ENCODE measurements at places on chromosomes 3 and 15.

- DNase-seq, result no peak
These were observed 154.0 kb downstream of the FMN1 start for GRCh38 chr15:33040496-33040895.

- DNase-seq, result peak; percentile 53
These were observed 98.2 kb downstream of the FNDC3B start for GRCh38 chr3:172137287-172138192.

DNA sequence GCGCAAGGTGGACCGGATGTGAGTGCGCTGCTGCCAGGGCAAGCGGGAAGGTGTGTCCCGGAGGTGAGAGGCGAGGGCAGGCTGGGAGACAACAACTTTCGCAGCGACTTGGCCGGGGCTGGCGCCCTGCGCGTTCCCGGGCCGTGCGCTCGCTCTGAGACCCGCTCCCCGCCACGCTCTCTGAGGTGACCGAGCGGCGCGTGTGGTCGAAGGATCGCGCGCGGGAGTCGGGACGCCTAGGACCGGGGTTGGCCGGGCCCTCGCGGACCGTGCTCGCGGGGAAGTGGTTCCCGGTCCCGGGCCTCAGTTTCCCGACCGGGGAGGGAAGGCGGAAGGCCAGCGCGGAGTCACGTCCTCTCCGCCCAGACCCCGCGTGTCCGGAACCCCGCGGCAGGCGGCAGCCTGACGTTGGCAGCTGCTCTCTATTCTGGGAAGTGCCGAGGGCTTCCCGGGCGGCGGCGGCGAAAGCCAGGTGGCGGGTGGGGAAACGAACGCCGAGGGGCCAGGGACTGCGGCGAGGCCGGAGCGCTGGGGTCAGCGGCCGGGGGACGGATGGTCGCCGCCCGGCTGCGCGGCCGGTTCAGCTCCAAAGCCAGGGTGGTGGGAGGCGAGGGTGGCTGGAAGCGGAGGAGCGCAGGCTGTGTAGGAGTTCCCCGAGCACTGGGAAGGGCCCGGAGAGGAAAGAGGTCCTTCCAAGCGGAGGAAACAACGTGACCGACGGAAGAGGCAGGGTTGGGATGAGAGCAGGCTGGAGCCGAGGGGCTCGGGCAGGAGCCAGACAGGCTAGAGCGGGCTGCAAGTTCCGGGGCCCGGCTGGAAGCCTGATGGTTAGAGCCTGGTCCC lies 1.0 kb upstream of the IGF2BP2 start:
- DNase-seq, result peak; percentile 37

GRCh38 chr15:48644827-48645557 lies 517 bp downstream of the FBN1 start:
- no peak for DNase-seq

DNA sequence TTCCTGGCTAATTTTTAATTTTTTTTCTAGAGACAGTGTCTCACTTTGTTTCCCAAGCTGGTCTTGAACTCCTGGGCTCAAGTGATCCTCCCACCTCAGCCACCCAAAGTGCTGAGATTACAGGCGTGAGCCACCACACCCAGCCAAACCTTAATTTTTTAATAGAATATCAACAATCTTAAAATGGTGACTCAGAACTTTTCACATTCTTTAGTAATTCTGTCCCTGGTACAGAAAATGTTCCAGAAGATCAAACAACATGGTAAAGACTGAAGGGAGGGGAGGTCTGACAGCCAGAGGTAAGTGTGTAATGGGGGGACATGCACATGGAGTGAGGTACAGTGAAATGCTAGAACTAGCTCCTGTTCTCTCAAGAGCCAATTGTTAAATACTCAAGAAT lies 38.2 kb downstream of the DNAH12 start:
- no peak for DNase-seq

DNA sequence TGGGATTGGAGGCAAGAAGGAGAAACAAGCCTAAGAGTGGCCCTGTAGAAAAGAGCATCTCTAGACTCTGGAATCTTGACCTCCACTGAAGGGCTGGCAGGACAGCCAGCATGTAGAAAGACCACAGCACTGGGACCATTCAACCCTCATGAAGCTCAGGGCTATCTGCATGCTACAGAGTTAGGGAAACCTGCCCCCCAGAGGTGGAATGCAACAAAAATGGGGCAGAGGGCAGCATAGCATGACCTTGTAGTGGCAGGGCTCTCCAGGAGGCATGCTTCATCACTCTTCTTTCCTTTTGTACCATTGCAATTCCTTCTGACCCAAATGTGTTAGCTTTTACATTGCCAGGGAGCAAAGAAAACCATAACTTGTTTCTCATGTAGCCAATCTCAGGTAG lies 445.4 kb downstream of the EPHB1 start:
- DNase-seq, result peak; percentile 35

DNA sequence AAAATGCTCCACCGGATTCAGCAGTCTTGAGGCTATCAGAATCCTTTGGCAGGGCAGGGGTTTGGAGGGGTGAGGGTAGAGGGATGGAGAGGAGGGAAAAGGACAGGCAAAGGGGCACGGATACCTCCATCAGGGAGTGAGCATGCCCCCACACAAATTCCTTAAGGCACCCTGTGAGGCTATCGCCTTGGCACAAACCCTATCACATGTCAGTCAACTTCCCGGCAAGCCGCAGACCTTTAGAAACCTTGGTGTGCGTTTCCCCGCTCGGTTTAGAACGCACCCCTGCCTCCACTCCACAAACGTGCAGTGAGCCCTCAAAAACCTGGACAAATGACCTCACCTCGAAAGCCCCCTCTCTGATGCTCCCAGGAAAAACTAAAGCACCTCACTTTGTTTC lies 422 bp upstream of the SETMAR start:
- no peak for DNase-seq

GRCh38 chr3:125965505-125965904 lies 3.5 kb upstream of the ROPN1B start:
- DNase-seq, result peak; percentile 14

GRCh38 chr15:81897057-81897677 lies 148.7 kb downstream of the MEX3B start:
- no peak for DNase-seq

DNA sequence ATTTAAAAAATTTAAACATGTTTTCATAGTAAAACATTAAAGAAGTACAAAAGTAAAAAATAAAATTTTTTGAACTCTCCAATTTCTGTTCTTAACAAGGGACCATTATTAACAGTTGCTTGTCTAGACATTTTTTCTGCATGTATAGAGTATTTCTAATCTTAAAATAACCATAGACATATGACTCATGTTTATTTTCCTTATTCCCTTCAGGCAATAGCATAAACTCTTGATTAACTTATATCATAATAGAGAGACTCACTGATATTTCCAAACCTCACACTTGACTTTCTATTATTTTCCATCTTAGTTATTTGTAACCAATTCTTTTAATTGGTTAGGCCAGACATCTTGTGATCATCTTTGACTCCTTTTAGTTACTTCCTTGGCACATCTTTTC lies 325.6 kb upstream of the SOX14 start:
- DNase-seq, result no peak

DNA sequence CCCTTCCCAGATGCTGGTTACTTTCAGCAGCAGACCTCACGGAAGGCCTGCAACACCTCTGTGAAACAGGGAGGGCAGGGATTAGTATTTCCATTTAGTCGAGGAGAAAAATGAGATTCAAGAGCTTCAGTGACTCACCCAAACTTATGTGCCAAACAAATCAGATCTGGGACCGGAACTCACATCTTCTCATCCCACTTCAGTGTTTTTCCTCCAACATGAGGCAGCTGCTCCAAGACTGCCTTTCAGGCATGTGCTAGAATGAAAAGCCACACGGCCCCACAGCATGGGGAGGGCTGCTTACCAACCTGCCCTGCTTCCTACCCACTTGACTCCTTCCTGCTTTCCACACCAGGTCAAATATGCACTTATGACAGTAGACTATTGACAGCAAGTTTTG lies 129.4 kb upstream of the SLC24A5 start:
- DNase-seq, result no peak

- no peak for DNase-seq
These were observed 66.4 kb upstream of the GOLIM4 start for GRCh38 chr3:168162172-168162571.

DNA sequence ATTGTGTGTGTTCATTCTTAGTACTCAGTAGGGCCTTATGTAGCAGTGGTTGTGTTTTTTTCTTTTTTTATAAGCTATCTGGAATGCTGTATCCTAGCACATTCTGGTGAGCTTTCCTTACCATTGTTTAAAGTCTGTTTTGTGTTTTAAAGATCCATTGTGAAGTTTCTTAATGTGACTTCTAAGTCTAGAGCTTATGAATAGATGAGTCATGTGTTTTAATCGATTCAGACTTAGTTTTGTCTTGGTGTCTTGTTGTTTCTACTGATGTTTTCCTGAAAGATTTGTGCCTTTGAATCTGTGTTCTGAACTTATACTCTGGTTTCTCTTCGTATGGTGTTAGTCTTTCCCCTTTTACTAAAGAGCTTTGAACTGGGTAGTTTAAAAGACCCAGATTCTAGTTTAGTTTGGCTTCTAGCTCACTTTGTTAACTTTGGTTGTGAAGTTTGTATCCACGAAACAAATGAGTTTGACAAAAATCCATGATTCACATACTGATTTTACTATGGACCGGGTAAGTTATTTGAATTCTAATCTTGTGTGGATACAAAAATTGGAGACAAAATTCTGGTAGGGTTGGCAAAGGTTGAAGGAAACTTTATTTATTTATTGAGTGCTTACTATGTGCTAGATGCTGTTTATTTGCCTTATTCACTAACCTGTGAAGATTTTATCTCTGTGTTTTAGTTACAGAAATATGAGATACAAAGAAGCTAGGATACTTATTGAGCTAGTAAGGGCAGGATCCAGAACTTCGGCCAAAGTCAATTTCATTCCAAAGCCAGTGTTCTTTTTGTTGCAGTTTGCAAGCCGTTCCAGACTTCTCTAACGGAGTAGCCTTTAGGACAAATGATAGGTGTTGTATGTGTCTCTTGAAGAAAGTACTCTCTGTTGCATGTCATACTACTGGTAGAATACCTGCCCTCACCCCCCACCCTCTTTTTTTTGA lies 24.8 kb downstream of the AKAP13 start:
- DNase-seq, result no peak

GRCh38 chr15:54599386-54599785 lies 597.4 kb downstream of the RSL24D1 start:
- DNase-seq, result no peak

GRCh38 chr15:47885920-47886319 lies 168.6 kb downstream of the SEMA6D start:
- no peak for DNase-seq

DNA sequence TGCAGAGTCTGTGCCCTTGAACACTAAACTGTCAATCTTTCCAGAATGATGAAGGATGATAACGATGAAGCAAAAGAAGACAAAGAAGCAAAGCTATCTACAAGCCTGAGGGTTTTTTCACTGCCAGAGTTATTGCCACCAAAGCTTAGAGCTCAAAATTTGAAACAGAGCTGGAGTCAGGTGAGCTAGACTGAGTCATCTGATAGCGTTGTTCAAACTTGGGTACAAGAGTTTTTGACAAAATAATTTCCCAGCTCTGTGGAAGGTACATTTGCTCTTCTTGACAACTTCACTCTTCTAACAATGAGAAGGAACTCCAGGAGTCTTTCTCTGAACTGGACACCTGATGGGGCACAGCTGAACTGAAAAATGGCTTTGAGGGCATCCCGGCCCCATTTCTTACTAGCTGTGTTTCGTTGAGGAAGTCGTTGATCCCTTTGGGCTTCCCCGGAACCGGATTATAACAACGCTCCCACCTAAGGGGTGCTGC lies 715 bp downstream of the MCCC1 start:
- DNase-seq, result no peak

DNA sequence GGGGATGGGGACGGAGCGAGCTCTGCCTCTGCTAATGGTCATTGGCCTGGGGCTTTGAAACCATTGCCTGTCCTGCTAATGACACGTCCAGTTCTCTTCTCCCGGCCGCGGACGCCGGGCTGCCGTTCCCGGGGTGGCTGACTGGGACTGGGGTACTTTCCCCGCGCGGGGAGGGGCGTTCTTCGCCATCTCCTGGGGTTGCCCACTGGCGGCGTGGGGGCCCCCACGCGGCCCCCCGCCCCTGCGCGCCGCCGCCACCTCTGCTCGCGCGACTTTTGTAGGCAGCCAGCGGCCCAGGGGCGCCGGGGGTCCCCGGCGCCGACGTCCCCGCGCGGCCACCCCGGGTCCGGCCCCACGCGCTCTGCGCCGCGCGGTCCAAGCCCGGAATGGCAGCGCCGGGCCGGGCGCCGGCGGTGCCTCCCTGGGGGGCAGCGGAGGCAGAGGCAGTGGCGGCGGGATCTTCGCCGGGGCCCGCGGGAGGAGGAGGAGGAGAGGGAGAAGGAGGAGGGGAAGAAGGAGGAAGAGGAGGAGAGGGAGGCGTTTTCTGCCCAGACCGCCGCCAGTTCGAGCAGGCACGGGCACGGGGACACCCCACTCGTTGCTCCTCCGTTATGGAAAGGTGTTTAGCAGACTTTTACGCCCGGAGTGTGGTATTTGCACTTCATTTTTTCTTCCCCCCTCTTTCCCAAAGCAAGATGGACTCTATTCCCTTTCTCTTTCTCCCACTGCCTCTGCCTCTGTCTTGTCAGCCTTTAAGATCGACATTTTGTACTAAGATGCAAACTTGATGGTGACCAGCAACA lies 2.3 kb downstream of the BBX start:
- DNase-seq, result peak; percentile 15

GRCh38 chr15:67043939-67044771 lies 21.2 kb upstream of the SMAD3 start:
- peak; percentile 44 for DNase-seq

DNA sequence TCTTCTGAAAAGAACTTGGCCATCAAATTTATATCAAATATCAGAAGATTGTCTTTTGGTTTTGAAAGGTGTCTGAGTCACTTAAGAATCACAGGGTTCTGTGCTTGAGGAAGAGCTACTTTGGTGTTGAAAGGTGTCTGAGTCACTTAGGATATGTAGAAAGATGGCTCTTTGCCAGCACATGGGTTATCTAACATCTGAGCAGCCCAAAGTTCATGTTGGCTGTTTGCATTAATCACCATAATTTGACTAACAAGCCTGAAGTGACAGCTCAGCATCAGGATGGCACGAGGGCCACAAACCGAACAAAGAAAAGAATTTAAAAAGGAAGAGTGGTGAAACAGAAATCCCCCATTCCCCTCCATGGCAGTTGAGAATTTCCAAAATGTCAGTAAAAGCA lies 190.5 kb upstream of the CMC1 start:
- peak; percentile 4 for DNase-seq

- DNase-seq, result no peak
These were observed 5.9 kb upstream of the CORO2B start for GRCh38 chr15:68572921-68573320.

All from suppressor macrophage (primary cell).